Head of caudate nucleus (tissue), 42 donors: ENCODE measurements at places on chromosomes 5 and 9.

DNA sequence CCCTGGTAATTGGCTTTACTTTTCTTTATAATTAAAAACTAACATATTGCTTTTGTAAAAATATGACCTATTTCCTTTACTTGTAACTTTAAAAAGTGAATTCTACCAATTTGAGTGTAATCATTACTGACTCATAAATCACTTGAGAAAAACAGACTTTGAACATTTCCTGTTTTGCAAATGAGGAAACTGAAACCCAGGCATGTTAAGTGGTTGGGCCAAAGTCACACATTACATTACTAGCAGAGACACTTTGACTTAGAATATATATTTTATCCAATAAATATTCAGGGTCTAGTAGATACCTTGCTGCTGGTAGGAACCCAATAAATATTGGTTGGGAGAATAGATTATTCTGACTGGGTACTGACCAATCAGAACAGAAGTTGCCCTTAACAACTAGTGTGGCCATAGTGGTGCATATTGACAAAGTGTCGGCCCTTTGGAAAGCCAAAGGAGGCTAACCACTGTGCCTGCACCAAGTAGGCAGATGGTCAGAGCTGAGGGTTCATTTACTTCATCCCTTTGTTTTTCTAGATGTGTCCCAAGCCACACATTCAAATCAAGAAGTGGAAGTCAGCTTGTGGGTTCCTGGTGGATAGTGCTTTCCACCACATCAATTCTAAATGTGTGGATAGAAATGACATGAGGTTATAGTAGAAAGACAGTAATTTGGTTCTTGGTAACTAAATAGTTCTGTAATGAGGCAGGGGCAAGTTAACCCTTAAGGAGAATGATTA, 365.1 kb upstream of the RIOK2 start:
- no peak for DNase-seq

- no peak for DNase-seq
Measured at GRCh38 chr9:114193090-114193489, 37.8 kb downstream of the COL27A1 start.

DNA sequence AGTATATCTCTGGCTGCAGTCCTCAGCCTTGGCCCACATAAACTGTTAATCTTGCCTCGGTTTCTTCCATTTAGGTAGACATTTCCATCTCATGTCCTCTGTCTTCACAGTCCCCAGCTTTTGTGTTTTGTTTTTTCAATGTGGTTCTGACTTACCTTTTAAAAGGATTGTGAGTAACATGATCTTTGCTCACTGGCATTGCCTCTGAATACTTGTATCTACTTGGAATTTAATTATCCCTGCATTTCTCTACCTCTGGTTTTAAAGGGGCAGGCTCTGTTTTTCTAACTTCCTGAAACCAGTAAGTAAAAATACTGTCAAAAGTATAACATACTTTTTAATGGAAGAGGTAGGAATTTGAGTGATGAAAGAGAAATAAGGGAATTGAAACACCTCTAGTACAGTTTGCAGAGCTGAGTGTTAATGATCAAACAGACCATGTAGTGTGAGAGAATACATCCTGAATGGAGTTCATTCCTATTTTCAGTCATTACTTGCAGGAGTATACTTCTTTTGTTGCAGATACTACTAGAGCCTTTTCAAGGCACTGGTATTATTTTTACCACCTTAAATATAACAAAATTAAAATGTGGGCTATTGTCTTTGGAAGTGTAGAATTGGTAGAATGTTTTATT, 62.6 kb downstream of the MTREX start:
- DNase-seq = no peak

GRCh38 chr5:160357394-160357793, 13.0 kb downstream of the C1QTNF2 start:
- no peak for DNase-seq

DNA sequence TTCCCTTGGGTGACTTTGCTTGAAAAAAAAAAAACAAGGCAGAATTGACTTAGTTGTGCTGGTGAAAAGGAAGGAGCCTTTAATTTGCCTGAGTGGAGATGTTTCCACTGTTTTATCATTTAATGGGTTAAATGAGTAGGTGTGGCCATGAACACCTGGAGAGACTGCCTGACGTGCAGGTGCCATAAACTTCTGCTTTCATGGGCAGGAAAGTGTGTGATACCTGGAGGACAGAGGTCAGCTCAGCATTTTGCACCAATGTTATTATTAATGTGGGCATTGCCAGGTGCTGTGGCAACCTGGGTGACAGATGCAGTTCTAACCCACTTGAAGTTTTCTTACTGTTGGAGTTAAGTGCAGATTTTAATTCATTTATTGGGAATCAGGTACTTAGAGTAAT, 145.4 kb downstream of the CD180 start:
- DNase-seq = no peak

DNA sequence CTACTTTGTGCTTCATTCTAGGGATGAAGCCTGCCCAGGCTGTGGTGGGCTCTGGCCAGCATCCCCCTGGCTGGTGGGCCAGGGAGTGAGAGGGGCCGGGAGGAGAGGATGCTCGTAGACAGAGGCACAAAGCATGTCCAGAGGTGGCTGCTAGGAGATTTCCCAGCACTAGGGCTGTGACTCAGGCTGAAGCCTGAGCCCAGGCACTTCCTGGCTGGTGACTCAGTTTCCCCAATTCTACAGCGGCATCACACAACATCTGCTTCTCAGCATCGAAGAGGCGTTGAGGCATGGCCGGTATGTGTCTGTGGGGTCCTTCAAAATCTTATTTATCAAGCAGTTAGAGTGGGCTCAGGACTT, 55.6 kb downstream of the DUSP1 start:
- DNase-seq = no peak
